Motor neuron (in vitro differentiated cells): ENCODE measurements at places on chromosomes 6 and 20.

GRCh38 chr6:124573953-124574352 is 388.3 kb upstream of the RNF217 start:
- ATAC-seq = no peak

- no peak for ATAC-seq
These were observed 8.9 kb downstream of the RWDD1 start for GRCh38 chr6:116580198-116580597.

DNA sequence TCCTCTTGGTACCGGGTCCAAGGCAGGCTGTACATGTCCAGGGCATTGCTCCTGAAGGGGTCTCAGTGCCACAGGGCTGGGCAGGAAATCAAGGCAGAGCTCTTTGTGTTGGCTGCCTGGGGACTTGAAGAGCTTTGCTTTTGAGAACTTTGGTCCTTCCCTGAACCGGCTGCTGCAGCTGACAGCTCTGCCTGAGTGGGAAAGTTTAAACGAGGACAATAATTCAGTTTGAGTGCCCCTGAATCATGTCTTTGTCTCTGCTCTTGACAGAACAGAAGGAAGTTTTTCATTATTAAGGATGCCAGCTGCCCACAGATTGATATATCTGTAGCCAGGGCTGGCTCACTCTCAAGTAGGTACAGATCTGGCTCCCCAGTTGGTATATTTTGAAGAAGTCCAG is 56.1 kb downstream of the ANKRD6 start:
- no peak for ATAC-seq

GRCh38 chr6:41051873-41052272 is 1.1 kb upstream of the APOBEC2 start:
- no peak for ATAC-seq

DNA sequence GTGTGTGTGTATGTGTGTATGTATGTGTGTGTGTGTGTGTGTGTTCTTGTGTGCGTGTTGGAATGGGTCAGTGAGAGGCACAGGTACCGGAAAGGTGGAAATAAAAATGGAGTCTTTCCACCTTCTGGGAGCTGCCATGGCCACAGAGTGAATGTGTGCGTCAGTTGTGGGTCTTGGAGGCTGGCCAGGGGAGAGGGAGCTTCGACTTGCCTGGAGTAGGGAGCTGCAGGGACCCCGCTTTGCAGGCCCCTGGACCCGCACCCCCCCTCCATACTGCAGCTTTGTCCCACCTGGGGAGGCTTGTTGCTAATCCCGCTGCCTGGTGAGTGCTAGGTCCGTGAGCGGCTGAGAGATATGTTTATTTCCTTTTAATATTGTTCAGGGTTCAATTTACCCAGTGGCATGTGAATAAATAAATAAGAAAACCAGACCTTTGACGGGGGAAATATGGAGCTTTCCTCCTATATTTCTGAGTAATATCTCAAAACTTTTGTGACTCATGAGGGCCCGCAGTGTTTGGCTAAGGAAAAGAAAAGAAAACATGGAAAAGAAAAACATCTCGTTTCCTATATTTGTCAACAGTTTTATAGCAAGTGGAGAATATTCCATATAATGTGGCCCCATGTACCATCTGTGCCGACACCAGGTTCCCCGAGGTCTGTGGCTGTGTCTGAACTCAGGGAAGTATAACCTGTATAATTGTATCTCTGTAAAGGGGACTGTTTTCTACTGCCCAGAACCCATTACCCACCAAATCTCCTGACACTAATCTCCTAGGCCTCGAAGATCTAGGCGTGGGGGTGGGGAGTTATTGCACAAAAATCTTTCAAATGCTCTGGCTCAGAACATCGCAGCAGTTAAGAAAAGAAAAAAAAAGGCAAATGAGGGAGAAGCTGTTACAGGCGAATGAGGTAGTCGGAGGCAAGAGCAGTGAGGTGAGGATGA is 24.6 kb upstream of the CCDC167 start:
- ATAC-seq = no peak

DNA sequence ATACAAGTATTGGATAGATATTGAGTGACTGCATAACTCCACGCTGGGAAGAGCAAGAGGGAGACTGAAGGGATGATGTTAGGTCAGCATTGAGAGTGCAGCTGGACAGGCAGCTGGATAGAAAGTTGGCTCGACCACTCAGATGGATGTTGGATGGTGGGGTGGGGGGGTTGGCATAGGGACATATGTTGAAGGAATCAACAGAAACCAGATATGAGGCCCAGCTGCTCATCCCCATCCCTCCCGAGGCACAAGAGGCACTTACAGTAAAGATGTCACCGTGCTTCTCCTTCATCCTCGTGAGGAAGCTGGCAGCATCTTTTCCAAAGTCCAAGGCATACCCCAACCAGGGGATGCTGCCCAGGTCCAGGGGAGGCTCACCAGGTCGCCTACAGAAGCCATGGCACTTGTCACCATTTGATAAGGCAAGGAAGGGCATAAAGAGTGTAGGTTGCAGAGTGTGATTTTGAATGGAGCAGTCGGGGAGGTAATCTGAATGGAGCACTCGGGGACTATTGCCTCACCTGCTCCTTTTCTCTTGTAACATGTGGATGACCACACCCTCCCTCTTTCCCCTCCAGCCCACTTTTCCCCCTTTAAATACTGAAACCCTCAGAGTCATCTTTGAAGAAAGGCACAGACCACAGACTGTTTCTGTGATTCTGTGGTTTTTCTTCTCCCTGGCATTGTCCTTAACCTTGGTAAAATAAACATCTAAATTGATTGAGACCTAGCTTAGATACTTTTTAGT is 18.0 kb downstream of the PTGIS start:
- ATAC-seq = no peak

DNA sequence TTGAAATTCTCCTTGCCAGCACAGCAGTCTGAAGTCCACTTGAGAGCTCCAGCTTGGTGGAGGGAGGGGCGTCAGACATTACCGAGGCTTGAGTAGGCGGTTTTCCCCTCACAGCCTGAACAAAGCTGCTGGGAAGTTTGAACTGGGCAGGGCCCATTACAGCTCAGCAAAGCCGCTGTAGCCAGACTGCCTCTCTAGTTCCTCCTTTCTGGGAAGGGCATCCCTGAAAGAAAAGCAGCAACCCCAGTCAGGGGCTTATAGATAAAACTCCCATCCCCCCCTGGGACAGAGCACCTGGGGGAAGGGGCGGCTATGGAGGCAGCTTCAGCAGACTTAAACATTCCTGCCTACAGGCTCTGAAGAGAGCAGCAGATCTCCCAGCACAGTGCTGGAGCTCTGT is 325.3 kb downstream of the GJA1 start:
- peak; percentile 43 for ATAC-seq

DNA sequence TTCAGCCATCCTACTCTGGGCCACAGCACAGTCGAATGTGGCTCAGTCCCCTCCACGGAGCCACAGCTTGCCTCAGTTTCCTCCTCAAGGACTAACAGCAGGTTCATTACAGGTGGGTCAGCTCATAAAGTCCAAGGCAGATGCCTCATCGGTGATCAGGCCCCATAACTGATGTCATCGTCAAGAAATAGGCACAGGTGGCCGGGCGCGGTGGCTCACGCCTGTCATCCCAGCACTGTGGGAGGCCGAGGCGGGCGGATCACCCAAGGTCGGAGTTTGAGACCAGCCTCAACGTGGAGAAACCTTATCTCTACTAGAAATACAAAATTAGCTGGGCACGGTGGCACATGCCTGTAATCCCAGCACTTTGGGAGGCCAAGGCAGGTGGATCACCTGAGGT is 3.4 kb downstream of the UCKL1 start:
- ATAC-seq = no peak

DNA sequence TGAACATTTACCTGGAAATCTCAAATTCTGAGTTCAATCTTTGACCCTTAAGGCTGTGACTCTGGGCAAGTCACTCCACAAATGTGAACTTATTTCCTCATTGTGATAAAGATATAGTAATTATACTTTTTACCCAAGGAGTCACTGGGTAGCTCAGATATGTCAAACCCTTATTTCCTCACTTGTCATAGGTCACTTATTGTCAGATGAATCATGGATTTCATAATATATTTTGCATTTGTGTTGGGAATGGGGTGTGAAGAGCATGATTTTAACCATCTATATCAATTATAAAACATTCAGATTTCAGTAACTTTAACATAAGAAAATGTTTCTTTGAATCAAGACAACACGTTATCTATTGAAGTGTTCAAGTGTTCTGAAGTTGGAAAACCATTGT is 3.7 kb upstream of the CARMIL1 start:
- ATAC-seq = no peak

DNA sequence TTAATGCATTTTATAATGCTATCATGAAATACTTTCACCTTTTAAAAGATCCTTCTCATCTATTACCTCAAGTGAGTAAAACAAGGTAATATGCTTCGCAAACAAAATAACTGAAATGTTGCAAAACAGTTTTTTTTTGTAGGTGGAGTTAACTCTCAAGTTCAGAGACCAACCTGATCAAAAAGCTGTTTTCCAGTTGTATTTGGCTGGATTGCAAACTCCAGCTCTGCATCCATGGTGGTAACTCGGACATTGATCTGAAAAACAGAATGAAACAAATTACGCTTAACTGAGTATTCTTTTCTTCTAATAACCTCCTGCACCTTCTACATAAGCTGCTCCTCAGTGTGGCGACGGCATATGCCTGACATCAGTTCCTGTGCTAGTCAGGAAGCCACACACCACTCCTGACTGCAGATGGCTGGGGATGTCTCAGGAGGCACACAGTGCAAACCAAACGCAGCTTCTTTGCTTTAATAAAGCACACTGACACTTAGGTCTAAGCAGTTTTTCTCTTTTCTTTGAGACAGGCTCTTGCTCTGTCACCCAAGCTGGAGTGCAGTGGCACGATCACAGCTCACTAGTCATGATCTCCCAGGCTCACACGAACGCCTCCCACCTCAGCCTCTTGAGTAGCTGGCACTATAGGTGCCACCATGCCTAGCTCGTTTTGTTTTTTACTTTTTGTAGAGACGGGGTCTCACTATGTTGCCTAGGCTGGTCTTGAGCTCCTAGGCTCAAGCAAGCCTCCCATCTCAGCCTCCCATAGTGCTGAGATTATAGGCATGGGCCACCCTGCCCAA is 29.9 kb downstream of the EZR start:
- ATAC-seq = peak; percentile 40

DNA sequence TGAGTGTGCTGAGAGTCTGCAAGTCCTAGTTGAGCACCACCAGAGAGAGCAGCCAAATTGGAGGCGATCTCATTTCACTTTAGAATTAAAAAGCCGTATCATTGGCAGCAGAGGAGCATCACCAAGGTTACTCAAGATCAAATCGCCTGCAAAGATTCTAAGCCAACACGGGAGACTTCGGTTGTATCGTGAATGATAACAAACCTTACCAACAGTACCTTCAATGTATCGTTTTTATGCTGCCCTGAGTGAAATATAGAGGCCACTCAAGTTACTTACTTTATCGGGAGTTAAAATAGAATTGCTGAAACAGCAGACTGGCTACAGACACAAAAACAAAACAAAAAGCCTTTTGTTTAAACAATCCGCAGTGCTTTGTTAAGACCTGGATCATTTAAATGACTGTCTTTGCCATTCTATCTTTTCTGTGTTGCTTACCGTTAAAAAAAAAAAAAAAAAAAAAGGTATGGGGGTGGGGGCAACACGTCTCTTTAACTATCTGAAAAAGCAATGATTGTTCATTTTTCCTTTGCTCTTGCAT is 14.2 kb downstream of the NHSL1 start:
- ATAC-seq = peak; percentile 84

DNA sequence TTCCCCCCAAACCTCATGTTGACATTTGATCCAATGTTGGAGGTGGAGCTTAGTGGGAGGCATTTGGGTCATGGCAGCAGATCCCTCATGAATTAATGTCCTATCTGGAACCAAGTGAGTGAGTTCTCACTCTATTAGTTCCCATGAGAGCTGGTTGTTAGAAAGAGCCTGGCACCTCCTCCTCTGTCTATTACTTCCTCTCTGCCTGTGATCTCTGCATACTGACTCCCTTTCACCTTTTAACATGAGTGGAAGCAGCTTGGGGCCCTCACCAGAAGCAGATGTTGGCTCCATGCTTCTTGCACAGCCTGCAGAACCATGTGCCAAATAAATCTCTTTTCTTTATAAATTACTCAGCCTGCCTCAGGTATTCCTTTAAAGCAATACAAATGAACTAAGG is 127.3 kb upstream of the RALGAPA2 start:
- ATAC-seq = no peak

- ATAC-seq = peak; percentile 38
These were observed 131.2 kb upstream of the FAM184A start for GRCh38 chr6:119209452-119210205.

DNA sequence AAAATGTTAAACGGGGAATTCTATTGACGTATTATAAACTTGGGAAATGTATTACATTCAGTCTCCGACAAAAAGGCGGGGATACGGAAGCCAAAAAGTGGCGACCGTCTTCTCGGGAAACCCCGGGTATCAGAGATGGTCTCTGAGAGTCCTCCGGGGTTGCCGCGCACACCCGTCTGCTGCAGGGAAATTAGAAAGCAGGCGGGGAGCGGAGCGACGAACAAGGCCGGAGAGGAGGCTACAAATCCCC is 1.5 kb downstream of the SALL4 start:
- ATAC-seq = no peak

- ATAC-seq = no peak
These were observed 147.0 kb downstream of the HS3ST5 start for GRCh38 chr6:114195631-114196403.

DNA sequence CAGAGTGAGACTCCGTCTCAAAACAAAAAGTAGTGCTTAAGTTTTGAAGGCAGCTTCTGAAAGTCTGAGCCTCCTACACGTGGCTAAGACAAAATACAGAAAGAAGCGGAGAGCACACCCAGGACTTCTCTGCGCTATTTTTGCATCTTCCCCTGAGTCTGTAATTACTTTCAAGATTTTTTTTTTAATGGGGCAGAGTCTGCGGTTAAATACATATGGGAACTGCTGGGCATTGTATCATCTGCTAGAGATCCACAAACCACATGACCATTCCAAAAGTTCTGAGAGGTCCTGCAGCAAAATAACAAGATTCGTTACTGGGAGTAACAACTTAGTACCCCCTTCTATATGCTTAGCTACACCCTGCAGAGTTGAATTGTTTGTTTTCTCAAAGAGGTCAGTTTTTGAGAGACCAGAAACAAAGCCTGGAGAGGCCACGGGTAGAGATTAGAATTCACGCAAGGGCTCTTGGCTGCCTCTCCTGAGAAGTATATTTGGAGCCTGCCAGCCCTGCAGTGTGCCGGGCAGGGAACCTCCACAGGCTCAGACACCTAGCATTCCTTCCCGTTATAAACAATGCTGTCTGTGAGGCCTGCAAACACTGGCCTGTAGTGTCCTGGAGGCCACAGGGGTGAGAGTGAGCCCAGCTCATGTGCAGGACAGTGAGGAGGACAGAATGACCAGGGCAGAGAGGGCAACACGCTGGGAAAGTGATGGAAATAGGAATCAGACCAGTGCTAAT is 48.2 kb upstream of the FAM50B start:
- ATAC-seq = no peak
